Activated T-cell treated with anti-CD3 and anti-CD28 coated beads, Interleukin-2, amount 50 U/mL, for 24 hours (primary cell): ENCODE measurements at places on chromosomes 16 and 17.

- no peaks in the 10 kb centered on the region for H3K4me1 ChIP-seq
- DNase-seq = no peak
- no peak overlapping the region for H3K4me3 ChIP-seq
- H3K27ac ChIP-seq = no peak overlapping the region
- H3K36me3 ChIP-seq = no peaks in the 10 kb centered on the region
Measured at GRCh38 chr16:1088295-1089170, 7.5 kb downstream of the C1QTNF8 start.

GRCh38 chr17:19996086-19996485, 13.1 kb upstream of the SPECC1 start:
- peaks cover 17% of the 10 kb centered on the region for H3K27me3 ChIP-seq
- H3K27ac ChIP-seq = no peak overlapping the region
- peaks cover 7% of the 10 kb centered on the region for H3K4me1 ChIP-seq
- no peak for DNase-seq
- H3K4me3 ChIP-seq = no peak overlapping the region
- no peaks in the 10 kb centered on the region for H3K36me3 ChIP-seq

DNA sequence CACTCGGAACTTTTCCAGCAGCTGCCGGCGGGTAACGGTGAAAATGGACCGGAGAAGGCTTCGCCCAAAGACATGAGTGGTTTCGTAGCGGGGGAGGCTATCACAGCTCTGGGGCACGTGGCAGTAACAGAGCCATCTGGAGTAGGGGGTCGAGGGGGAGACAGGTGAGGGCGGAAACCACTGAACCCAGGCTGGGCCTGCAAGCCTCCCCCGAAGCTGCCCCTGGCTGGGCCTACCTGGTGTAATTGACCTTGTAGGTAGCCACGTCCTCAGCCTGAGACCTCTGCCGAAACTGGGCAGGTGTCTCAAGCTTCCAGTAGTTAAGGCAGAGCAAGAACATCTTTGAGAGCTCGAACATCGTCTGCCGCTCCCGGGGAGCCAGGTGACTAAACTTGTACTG, 1.9 kb downstream of the KAT2A start:
- H3K36me3 ChIP-seq = peaks cover 76% of the 10 kb centered on the region
- peak overlapping the region; percentile 89 for H3K27ac ChIP-seq
- H3K4me3 ChIP-seq = peak overlapping the region; percentile 77
- no peaks in the 10 kb centered on the region for H3K27me3 ChIP-seq
- H3K4me1 ChIP-seq = peaks cover 35% of the 10 kb centered on the region

- DNase-seq = no peak
- H3K4me3 ChIP-seq = no peak overlapping the region
- H3K36me3 ChIP-seq = no peaks in the 10 kb centered on the region
- H3K27me3 ChIP-seq = no peaks in the 10 kb centered on the region
Measured at GRCh38 chr17:53560953-53561352, 261.8 kb upstream of the KIF2B start.

- peaks cover 42% of the 10 kb centered on the region for H3K36me3 ChIP-seq
- no peaks in the 10 kb centered on the region for H3K4me1 ChIP-seq
- H3K27me3 ChIP-seq = no peaks in the 10 kb centered on the region
- no peak overlapping the region for H3K4me3 ChIP-seq
Measured at GRCh38 chr16:27720731-27721530, 171.0 kb downstream of the KATNIP start.
